ENCODE measurements at places on chromosomes 2 and 18.

- H3K4me3 ChIP-seq = no peak overlapping the region
- no peaks in the 10 kb centered on the region for H3K4me1 ChIP-seq
- H3K27ac ChIP-seq = no peak overlapping the region
- H3K36me3 ChIP-seq = no peaks in the 10 kb centered on the region
- no peak for DNase-seq
Observed at GRCh38 chr2:204315236-204315662, 230.0 kb upstream of the PARD3B start.

- peaks cover 17% of the 10 kb centered on the region for H3K4me1 ChIP-seq
- H3K27me3 ChIP-seq = no peaks in the 10 kb centered on the region
- H3K27ac ChIP-seq = no peak overlapping the region
Observed at GRCh38 chr2:119371111-119371510, 4.3 kb downstream of the DBI start.

- no peak overlapping the region for H3K4me3 ChIP-seq
- no peaks in the 10 kb centered on the region for H3K36me3 ChIP-seq
- peaks cover 25% of the 10 kb centered on the region for H3K27me3 ChIP-seq
- peaks cover 13% of the 10 kb centered on the region for H3K4me1 ChIP-seq
- no peak overlapping the region for H3K27ac ChIP-seq
- no peak for DNase-seq
Observed at GRCh38 chr2:64489081-64489751, 34.9 kb upstream of the AFTPH start.

GRCh38 chr2:82985572-82986197 is 1473.4 kb downstream of the SUCLG1 start:
- H3K27ac ChIP-seq = no peak overlapping the region
- H3K27me3 ChIP-seq = no peaks in the 10 kb centered on the region
- no peaks in the 10 kb centered on the region for H3K36me3 ChIP-seq
- no peaks in the 10 kb centered on the region for H3K4me1 ChIP-seq
- DNase-seq = no peak
- no peak overlapping the region for H3K4me3 ChIP-seq

- H3K36me3 ChIP-seq = peaks cover 15% of the 10 kb centered on the region
- H3K4me1 ChIP-seq = peaks cover 24% of the 10 kb centered on the region
- H3K27me3 ChIP-seq = no peaks in the 10 kb centered on the region
- H3K27ac ChIP-seq = no peak overlapping the region
- DNase-seq = no peak
Observed at GRCh38 chr2:7015007-7015950, 98.1 kb downstream of the RNF144A start.

- no peak overlapping the region for H3K4me3 ChIP-seq
- no peak for DNase-seq
Observed at GRCh38 chr2:223853425-223853837, 16.0 kb upstream of the AP1S3 start.

- no peaks in the 10 kb centered on the region for H3K36me3 ChIP-seq
- no peaks in the 10 kb centered on the region for H3K4me1 ChIP-seq
- no peak overlapping the region for H3K4me3 ChIP-seq
- no peak for DNase-seq
Observed at GRCh38 chr18:75179819-75180600, 28.9 kb downstream of the PTGR3 start.

Measured in activated CD4-positive, alpha-beta T cell treated with anti-CD3 and anti-CD28 coated beads, Interleukin-2, amount 10 ng/mL, durations not matched to agents 24 days and 14 days (primary cell).